ENCODE measurements at places on chromosomes 1 and 21. TPM values are rescaled to one million over a fixed set of nuclear protein-coding genes. Genes with fewer than 3 reads are reported as not detected.

Gene KMO
- under 0.01 TPM for total RNA-seq

Gene FHAD1
- total RNA-seq = 0.55 TPM

Gene CYP4A11
- total RNA-seq = not detected

Gene INSRR
- total RNA-seq = under 0.01 TPM
